Osteocyte (in vitro differentiated cells): ENCODE measurements at places on chromosomes 11 and 22. TPM values are rescaled to one million over a fixed set of nuclear protein-coding genes. Genes with fewer than 3 reads are reported as not detected.
A peak's percentile ranks its signal among the peaks of the same experiment; 100 is the strongest.

GRCh38 chr11:102513869-102514268 lies 16.7 kb downstream of the MMP7 start:
- DNase-seq: no peak
- no peaks in the 10 kb centered on the region for H3K27me3 ChIP-seq
- H3K36me3 ChIP-seq: no peaks in the 10 kb centered on the region
- H3K4me1 ChIP-seq: no peaks in the 10 kb centered on the region

OR8G5 gene
- total RNA-seq: not detected in 2 replicates

GPR83 gene
- total RNA-seq: not detected in 2 replicates

ZNF280A gene
- not detected in 2 replicates for total RNA-seq

CEP126 gene
- 8.9 and 9.6 TPM in 2 replicates for total RNA-seq

DNA sequence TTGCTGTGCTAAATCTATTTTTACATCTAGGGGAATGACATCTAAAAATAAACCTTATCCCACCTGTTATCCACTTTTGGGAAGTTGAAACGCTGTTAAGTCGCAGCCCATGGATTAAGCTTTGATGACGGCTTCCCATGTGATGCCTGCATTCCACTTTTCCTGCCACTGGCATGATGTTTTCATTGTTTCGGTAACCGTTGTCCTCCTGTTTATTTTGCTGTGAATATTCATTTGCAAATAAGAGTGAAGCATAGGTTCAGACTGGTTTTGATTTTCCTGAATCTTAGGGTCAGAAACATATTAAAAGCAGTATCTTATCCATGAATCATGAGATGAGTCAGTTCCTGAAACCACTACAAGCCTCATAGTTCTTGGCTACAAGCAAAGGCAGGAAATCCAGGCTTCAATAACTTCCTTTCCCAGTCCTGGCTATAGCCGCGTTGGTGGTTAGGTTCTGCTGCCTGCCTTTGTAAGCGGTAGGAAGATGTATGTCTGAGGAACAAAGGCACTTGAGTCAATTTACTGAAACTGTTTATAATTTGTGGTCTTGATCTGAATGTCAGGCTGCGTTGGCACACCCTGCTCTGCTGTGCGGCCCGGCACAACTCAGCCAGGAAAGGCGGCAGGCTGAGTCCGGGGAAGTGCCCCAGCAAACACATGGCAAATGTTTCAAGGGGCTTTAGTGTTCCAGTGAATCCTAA lies 19.4 kb downstream of the TEAD1 start:
- H3K36me3 ChIP-seq: peaks cover 3% of the 10 kb centered on the region
- H3K4me3 ChIP-seq: peak overlapping the region; percentile 66
- no peak for DNase-seq

DNA sequence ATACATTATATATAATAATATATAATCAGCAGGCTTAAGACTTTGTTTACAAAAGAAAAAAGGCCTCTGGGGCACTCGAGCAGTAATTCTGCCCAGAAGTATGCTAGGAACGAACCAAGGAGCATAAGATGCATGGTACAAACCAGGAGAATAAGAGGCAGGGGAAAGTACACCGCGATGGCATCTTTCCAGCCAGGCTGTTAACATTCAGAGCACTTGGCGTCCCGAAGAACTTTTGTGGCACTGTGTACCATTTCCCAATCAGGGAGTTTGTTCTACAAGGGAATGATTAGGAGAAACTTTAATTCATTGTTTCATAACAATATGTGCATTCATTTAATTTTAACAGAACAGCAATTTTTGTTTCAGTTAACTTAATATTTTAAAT lies 125.1 kb downstream of the WT1 start:
- no peak for DNase-seq
- no peak overlapping the region for H3K27ac ChIP-seq
- H3K4me3 ChIP-seq: no peak overlapping the region
- H3K4me1 ChIP-seq: no peaks in the 10 kb centered on the region

APBB1 gene
- total RNA-seq: 52.5 and 57.7 TPM in 2 replicates

DNA sequence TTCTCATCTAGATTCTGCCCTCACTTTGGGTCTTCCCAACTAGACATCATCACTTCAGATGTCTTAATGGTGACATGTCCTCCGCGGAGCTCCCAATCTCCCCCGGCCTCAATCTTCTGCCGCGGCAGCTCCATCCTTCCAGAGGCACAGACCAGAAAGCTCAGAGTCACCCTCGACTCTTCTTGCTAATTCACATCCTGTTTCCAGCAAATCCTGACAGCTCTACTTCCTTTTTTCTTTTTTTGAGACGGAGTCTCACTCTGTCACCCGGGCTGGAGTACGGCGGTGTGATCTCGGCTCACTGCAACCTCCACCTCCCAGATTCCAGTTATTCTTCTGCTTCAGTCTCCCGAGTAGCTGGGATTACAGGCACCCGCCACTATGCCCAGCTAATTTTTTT lies 54.5 kb downstream of the CACNG2 start:
- no peak for DNase-seq
- H3K27me3 ChIP-seq: peaks cover 52% of the 10 kb centered on the region
- H3K36me3 ChIP-seq: no peaks in the 10 kb centered on the region
- no peak overlapping the region for H3K4me3 ChIP-seq

DNA sequence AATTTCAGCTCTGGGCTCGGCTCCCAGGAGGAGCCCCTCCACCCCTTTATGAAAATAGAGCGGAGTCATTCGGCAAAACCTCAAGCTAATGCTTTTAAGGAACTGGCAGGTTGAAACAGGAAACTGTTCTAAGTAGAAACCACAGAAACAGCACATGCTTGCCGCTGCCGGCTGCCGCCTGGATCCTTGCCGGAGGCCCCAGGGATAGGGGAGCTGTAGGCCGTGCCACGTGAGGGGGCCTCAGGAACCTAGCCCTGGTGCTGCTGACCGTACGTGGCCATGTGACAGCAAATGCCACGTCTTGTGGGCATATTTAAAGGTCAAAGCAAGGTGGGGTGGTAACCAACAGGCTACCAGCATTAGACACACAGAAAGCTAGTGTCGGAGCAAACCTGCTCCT lies 77.9 kb upstream of the TIMP3 start:
- H3K36me3 ChIP-seq: peaks cover 2% of the 10 kb centered on the region
- peaks cover 40% of the 10 kb centered on the region for H3K4me1 ChIP-seq
- peak overlapping the region; percentile 76 for H3K27ac ChIP-seq

GRCh38 chr22:48379371-48379770 lies 1448.3 kb downstream of the BRD1 start:
- no peaks in the 10 kb centered on the region for H3K4me1 ChIP-seq
- no peaks in the 10 kb centered on the region for H3K36me3 ChIP-seq
- no peak overlapping the region for H3K4me3 ChIP-seq
- no peak overlapping the region for H3K27ac ChIP-seq
- DNase-seq: peak; percentile 80

- DNase-seq: no peak
- H3K4me3 ChIP-seq: peak overlapping the region; percentile 86
These were observed 2.5 kb downstream of the BDNF start for GRCh38 chr11:27697679-27698275.

SOX10 gene
- total RNA-seq: not detected in 2 replicates

GRCh38 chr11:44011797-44012196 lies 36.0 kb upstream of the ACCSL start:
- H3K27ac ChIP-seq: no peak overlapping the region
- DNase-seq: no peak
- no peak overlapping the region for H3K4me3 ChIP-seq
- peaks cover 10% of the 10 kb centered on the region for H3K4me1 ChIP-seq

DNA sequence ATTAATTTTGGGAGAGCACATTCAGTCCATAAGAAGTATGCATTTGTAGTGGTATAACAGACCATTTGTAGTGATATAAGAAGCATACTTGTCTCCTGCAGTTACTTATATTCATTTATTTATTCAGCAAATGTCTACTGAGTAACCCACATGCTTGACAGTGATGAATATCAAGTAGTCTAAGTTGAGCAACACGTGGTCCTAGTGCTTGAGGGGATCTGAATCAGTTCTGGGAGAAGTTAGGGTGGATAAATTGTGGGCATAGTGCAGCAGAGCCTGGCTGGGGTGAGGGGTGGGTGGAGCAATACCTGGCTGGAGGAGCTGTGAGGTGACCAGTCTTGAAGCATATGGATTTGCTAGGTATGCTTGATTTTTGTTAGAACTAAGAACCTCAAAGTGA lies 24.3 kb downstream of the STX3 start:
- H3K4me3 ChIP-seq: no peak overlapping the region
- no peak overlapping the region for H3K27ac ChIP-seq
- H3K27me3 ChIP-seq: no peaks in the 10 kb centered on the region
- peaks cover 20% of the 10 kb centered on the region for H3K36me3 ChIP-seq

DNA sequence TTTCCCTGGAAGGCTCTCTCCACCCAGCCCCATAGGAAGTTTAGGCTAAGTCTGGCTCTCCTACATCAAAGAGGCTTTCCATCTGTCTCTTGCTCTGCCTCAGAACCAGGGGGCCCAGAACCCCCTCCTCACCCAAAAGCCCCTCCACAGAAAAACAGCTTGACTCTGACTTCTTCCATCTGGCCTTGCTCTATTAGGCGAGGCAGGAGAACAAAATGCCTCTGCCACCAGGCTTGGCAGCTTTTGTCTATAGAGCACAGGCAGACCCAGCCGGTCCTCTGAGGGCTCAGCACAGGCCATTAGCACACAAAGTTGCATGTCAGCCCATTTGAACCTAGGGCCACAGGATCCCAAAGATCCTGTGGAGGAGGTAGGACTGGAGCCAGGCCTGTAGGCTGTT lies 75.7 kb upstream of the SUSD2 start:
- no peak for DNase-seq
- H3K27ac ChIP-seq: no peak overlapping the region
- H3K36me3 ChIP-seq: peaks cover 9% of the 10 kb centered on the region
- H3K27me3 ChIP-seq: no peaks in the 10 kb centered on the region
- H3K4me3 ChIP-seq: no peak overlapping the region

OR8D4 gene
- total RNA-seq: not detected in 2 replicates

DNA sequence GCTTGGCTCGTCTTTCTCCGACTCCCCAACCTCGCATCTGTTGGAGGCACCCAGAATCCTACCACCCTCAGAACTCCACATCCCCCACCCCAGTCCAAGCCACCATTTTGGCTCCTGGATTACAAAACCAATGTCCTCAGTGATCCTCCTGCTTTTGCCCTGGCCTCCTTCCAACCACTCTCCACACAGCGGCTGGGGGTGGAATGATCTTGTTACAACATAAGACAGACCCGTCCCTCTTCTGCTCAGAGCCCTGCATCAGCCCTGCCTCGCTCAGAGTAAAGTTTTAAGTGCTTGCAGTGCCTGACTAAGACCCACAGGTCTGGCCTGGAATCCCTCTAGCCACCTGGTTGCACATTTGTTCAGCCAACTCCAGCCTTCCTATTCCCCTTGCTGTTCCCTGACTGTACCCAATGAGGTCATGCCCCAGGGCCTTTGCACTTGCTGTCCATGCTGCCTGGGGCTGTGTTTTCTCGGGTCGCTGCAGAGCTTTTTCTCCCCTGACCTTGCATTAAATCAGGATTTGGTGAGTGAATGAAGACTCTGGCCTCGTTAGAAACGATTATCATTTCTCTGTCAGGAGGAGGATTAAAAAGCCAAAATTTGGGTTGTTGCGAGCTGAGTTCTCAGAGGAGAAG lies 67.3 kb downstream of the IGF2 start:
- H3K36me3 ChIP-seq: no peaks in the 10 kb centered on the region
- H3K4me1 ChIP-seq: peaks cover under 1% of the 10 kb centered on the region
- H3K27me3 ChIP-seq: peaks cover 16% of the 10 kb centered on the region
- no peak overlapping the region for H3K27ac ChIP-seq
- no peak for DNase-seq
- H3K4me3 ChIP-seq: no peak overlapping the region

NCAM1 gene
- total RNA-seq: 1.9 and 2.2 TPM in 2 replicates

SUN2 gene
- 148 and 151 TPM in 2 replicates for total RNA-seq

DNA sequence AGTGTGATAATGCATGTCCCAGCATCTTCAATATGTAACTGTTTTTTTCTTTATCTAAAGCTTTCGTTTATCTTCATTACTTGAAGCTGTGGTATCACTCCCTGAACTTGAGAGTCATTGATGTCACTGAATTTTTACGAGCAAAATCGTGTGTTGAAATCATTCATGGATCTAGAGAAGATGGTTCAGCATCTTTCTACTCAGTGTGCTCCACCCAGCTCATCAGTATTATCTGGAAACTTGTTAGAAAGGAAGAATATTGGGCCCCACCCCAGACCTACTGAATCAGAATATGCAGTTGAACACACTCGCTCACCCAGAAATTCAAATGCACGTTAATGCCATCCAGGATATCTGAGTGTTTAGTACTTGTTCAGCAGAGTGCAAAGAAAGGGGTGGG lies 8.3 kb downstream of the CDON start:
- H3K4me1 ChIP-seq: peaks cover 18% of the 10 kb centered on the region
- no peak for DNase-seq
- H3K4me3 ChIP-seq: no peak overlapping the region
- peaks cover 5% of the 10 kb centered on the region for H3K36me3 ChIP-seq

ELFN2 gene
- 0.97 and 0.99 TPM in 2 replicates for total RNA-seq

GRCh38 chr11:32312206-32312817 lies 123.0 kb downstream of the WT1 start:
- no peak overlapping the region for H3K27ac ChIP-seq
- no peaks in the 10 kb centered on the region for H3K27me3 ChIP-seq
- no peak overlapping the region for H3K4me3 ChIP-seq
- no peaks in the 10 kb centered on the region for H3K4me1 ChIP-seq
- no peaks in the 10 kb centered on the region for H3K36me3 ChIP-seq

ARL14EP gene
- total RNA-seq: 21.6 and 21.7 TPM in 2 replicates

- no peak overlapping the region for H3K27ac ChIP-seq
- no peaks in the 10 kb centered on the region for H3K27me3 ChIP-seq
These were observed 1339.2 kb upstream of the TENM4 start for GRCh38 chr11:80779905-80780605.

- peaks cover 4% of the 10 kb centered on the region for H3K27me3 ChIP-seq
- H3K4me1 ChIP-seq: peaks cover 9% of the 10 kb centered on the region
- H3K36me3 ChIP-seq: peaks cover under 1% of the 10 kb centered on the region
- no peak overlapping the region for H3K27ac ChIP-seq
- DNase-seq: no peak
These were observed 19.1 kb downstream of the ETS1 start for GRCh38 chr11:128568166-128568778.

DNA sequence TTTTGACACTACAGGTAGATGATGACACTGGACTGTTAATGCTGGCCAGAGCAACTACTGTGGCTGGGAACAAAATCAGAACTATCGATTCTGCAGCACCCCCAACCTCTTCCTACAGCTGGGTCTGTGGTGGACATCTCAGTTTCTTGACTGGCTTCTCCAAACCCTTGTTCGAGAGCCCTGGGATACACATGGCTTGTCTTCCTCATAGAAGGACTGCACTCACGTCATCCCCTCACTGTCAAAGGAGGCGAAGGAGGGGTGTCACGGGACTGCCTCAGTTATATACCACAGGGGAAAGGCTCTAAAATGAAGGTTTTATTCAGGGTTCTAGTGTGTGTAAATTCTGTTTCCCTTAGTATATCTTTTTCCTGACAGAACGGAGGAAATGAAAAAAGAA lies 44.9 kb downstream of the PITPNB start:
- H3K4me3 ChIP-seq: no peak overlapping the region
- H3K36me3 ChIP-seq: peaks cover 28% of the 10 kb centered on the region
- H3K27me3 ChIP-seq: no peaks in the 10 kb centered on the region
- peak overlapping the region; percentile 78 for H3K27ac ChIP-seq
- no peak for DNase-seq
- peaks cover 77% of the 10 kb centered on the region for H3K4me1 ChIP-seq

- peaks cover 5% of the 10 kb centered on the region for H3K36me3 ChIP-seq
- H3K4me3 ChIP-seq: no peak overlapping the region
- no peak overlapping the region for H3K27ac ChIP-seq
These were observed 15.8 kb downstream of the SLC25A17 start for GRCh38 chr22:40803321-40803720.
